Aorta (tissue), 5 donors: ENCODE measurements at places on chromosomes 13 and 19.

- peak; percentile 60 for DNase-seq
These were observed 181.3 kb downstream of the KDM4B start for GRCh38 chr19:5149932-5150901.

DNA sequence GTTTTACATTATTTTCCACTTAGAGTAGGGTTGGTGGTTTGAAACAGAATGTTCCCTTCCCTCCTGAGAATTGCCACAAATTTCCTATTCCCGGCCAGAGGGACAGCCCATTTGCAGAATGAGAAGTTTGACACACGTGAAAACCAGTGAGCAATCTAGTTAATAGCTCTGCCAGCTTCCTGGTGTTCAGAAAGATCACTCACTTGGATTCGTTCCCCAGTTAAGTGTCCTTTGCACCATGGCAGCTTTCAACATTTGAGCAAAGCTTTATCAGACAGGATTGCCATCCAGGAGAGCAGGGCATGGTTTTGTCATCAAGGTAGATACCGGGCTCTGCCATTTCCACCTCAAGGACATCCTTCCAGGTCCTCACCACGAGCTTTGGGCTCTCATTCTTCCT lies 28.2 kb downstream of the RASL11A start:
- DNase-seq = no peak

DNA sequence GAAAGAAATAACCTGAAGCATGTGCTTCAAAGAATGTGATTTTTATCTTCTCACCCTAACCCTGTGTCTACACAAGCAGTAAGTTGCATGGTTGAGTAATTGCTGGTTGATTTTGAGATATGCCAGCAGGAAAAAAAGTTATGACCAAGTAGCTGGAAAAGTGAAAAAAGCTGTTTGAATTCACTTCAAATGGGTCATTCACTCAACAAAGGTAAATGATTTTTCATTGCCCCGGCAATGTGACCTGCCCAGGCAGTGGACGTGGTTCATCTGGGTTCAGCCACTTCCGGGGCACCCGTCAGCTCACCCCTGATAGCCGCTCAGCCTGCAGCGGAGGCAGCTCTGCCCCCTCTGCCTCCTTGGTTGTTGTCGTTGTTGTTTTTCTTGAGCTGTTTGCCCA lies 18.5 kb downstream of the TNFRSF19 start:
- no peak for DNase-seq

- DNase-seq = no peak
These were observed 1.5 kb upstream of the NTN5 start for GRCh38 chr19:48674216-48674809.

DNA sequence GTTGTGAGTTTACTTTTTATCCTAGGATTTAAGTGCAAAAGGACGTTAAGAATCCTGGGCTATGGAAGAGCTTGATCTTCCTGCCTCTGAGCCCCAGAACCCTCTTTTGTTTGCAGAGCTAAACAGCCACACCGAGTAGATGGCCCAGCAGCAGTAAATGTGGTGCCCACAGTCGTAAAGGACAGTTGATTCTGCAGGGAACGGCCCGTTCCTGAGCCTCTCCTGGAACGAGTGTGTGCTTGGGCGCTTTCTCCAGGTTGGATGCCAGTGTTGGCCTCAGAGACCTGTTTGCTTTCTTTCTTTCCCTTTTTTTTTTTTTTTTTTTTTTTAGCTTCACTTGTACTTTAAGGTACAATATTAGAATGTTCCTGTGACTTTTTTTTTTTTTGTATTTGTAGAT lies 41.7 kb downstream of the SPATA13 start:
- DNase-seq = no peak

- no peak for DNase-seq
These were observed 5.7 kb downstream of the ERF start for GRCh38 chr19:42249149-42249750.

DNA sequence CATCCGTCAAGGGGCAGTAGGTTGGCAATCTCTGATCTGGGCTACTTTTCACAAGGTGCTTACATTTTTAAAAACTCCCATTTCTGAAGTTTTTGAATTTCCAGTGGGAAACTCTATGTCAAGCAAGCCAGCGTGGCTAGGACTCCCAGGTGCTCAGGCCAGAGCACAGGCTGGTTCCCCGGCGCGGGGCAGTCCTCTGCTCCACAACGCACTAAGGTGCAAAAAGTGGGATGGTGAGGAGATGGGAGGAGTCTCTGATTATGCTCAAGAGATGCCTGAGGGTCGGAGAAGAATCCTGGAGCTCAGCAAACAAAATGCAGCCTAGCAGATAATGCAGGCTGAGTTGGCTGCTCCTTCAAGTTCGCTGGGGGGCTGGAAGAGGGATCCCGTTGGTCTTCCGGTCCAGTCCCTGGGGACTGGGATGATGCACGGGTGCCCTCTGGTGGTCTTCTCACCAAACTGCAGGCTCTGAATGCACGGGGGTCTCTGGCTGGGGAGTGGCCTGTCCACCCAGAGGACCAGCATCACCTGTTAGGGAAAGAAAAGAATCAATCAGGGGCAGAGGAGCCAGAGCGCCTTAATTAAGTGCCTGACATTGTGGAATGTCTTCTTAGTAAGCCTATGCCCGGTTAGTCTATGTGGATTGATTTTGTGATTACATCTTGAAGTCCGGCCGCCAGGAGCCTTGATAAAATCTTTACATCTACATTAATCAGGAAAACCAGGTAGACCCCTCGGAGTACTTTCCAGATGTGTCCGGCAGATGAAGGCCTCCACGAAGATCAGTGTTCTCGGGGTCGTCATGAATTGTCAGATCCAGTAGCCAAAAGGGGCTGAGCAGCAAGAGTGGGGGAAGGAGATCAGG lies 244.4 kb upstream of the MAB21L1 start:
- DNase-seq = no peak

GRCh38 chr13:105982219-105982930 lies 553.1 kb downstream of the EFNB2 start:
- no peak for DNase-seq

DNA sequence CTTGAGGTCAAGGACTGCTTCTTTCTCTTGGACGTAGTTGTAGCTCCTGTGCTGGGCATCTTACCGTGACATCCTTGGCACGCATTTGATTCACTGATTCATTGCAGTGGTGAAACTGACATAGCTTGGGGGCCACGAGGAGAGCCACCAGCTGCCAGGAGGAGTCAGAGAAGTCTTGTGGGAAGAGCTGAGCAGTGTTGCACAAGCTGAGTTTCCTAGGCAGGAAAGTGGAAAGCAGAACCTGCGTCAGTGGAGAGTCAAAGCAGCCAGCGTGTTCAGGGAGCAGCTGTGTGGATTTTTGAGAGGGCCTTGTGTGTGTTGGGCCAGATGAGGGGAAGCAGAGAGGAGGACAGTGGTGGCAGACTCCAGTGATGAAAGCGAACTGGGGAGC lies 5.3 kb upstream of the GPR183 start:
- DNase-seq = no peak

GRCh38 chr13:21594715-21595545 lies 9.0 kb downstream of the MICU2 start:
- no peak for DNase-seq

GRCh38 chr19:46972311-46972710 lies 47.3 kb upstream of the NPAS1 start:
- DNase-seq = peak; percentile 57

- no peak for DNase-seq
These were observed 19.4 kb upstream of the RANBP3 start for GRCh38 chr19:5997371-5997770.

DNA sequence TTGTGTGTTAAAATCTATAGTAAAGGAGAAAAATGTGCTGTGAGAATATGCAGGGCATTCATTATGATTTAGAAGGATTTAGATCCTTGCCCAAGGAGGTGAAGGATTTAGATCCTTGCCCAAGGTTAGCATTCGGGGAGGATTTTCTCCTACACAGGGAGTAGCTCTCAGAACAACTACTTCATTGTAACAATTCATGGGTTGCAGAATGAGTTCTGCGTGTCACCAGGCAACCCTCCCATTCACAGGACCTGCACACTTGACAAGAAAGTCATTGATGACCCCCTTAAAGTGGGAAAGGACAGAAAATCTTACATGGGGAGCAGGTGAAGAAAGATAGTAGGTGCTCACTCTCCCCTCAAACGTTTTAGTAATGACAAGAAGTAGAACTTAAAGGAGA lies 167.1 kb upstream of the MAB21L1 start:
- no peak for DNase-seq

- DNase-seq = no peak
These were observed 36.5 kb downstream of the OPA3 start for GRCh38 chr19:45547965-45548609.

DNA sequence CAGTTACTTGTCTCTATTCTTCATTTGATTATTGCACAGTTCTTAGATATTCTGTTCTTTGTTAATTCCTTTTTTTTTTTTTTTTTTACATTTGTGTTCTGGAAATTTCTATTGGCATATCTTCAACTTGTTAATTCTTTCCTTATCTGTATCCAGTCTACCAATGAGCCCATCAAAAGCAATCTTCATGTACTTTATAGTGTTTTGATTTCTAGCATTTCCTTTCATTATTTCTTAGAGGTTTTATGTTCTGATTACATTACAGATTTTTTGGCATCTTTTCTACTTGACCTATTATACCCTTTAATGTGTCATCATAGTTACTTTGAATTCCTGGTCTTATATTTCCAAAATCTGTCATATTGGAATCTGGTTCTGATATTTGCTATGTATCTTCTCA lies 2194.8 kb downstream of the PCDH9 start:
- no peak for DNase-seq

GRCh38 chr19:18418029-18418482 lies 1.1 kb upstream of the SSBP4 start:
- peak; percentile 87 for DNase-seq

GRCh38 chr13:66781241-66781640 lies 448.9 kb downstream of the PCDH9 start:
- no peak for DNase-seq

DNA sequence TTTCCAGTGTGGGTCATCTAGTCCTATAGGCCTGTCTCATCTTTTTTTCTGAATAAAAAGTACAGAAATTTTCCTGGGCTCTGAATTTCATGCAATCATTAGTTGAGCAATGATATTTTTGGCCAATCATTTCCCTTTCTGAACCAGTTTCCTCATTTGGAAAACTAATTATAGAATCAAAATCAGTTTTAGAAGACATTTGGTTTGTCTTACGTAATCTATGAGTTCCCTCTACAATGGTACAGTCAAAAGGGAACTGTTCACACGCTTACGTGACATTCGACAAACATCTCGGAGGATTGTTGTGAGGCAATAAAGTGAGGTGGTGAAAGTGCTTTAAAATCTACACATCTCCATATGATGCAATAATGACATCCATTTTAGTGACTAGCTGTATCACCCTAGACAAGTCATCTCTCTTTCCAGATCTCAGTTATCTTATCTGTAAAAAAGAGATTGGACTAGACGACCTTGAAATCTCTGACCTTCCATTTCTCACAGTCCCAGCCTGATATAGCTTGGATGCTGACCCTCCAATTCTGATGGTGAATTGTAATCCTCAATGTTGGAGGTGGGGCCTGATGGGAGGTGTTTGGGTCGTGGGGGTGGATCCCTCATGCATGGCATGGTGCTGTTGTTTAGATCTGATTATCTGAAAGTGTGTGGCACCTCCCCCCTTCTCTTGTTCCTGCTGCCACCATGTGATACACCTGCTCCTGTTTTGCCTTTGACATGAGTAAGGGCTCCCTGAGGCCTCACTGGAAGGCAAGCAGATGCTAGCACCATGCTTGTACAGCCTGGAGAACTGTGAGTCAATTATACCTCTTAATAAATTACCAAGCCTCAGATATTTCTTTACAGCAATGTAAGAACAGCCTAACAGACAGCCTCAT lies 26.7 kb downstream of the FLT1 start:
- no peak for DNase-seq

- DNase-seq = no peak
These were observed 885.2 kb upstream of the SLITRK6 start for GRCh38 chr13:86684402-86684801.

- peak; percentile 37 for DNase-seq
These were observed at the start of gene KLK12 for GRCh38 chr19:51034704-51035103. Gene KLK12, minus strand, starts transcription at chr19:51035002. Its CDS starts 381 bp downstream, at chr19:51034621.

DNA sequence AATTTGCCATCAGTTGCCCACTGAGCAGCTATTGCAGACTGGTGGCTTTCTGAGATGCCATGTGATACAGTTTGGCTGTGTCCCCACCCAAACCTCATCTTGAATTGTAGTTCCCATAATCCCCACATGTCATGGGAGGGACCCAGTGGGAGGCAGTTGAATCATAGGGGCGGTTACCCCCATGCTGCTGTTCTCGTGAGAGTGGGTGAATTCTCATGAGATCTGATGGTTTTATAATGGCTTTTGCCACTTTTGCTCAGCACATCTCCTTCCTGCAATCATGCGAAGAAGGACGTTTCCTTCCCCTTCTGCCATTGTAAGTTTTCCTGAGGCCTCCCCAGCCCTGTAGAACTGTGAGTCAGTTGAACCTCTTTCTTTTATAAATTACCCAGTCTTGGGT lies 34.8 kb upstream of the ANKRD10 start:
- no peak for DNase-seq

GRCh38 chr19:54871696-54872095 lies 2.3 kb upstream of the FCAR start:
- no peak for DNase-seq

- no peak for DNase-seq
These were observed 1141.3 kb upstream of the PCDH20 start for GRCh38 chr13:62556978-62557377.

DNA sequence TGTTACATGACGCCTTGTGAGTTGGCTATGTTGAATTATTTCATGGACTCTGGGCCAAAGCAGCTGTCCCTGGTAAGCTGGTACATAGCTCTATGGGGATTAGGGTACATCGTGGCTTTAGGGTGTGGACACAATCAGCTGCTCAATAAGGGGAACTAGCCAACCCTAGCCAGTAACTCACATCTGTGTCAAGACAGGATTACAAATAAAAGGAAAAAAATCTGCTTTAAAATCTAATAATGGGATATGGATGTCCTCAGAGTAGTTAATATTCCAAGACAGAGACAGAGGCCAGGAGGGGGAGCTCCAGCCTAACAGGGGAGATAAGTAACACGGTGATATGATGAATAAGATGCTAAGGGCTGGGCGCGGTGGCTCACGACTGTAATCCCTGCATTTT lies 21.1 kb upstream of the ZNF766 start:
- DNase-seq = peak; percentile 82

DNA sequence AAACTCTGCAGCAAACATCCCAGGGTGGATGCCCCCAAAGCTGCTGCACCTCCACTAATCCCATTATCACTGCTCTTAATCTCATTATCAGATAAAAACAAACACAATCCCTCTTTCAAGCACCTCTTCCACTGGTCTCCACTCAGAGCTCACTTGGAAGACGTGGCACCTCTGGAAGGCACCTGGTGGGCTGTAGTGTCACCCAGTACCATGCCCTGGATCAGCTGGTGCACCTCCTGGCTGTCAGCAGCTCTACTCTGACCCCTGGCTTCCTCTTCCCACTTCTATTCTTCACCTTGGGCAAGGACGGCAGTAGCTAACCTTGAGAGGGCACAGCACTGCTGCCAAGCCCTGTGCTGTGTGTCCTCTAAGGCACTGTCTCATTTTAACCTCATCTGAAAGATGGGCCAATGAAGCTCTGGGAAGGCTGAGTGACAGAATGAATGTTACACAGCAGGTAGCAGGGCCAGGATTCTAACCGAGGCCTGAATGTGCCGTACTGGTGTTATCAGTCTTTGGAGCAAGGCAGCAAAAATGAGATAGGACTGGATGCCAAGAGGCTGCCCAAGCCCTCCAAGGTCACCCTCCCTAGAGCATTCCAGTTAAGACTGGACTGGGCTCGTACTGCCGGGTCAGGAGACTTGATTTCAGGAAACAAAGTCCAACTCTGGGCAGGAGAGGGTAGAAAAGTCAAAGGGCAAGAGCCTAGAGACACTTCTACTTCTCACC lies 7.4 kb downstream of the BRD4 start:
- DNase-seq = no peak

- no peak for DNase-seq
These were observed 153.8 kb downstream of the KCTD12 start for GRCh38 chr13:76732367-76732766.
